A549 treated with CpdA at 1 μM for 4 hours (cell line): ENCODE measurements at places on chromosomes 13 and 19. TPM values are rescaled to one million over a fixed set of nuclear protein-coding genes. Genes with fewer than 3 reads are reported as not detected.

The ZNF626 gene
- total RNA-seq: not detected in 5 replicates

The ZNF83 gene
- 0.07 to 0.28 TPM (median 0.17 TPM) in 4 of 5 replicates, not detected in the other for total RNA-seq

The TMEM255B gene
- 0.61 to 0.91 TPM (median 0.67 TPM) in 5 replicates for total RNA-seq

The LILRB2 gene
- 0.14 TPM in 1 of 5 replicates, not detected in the others for total RNA-seq

The ZNF470 gene
- 1.4 to 1.8 TPM (median 1.6 TPM) in 5 replicates for total RNA-seq

The DPF1 gene
- total RNA-seq: 2.9 to 4.9 TPM (median 4.2 TPM) in 5 replicates

The IRGC gene
- not detected in 5 replicates for total RNA-seq
